H1 (cell line): ENCODE measurements at places on chromosomes 5 and 9. TPM values are rescaled to one million over a fixed set of nuclear protein-coding genes. Genes with fewer than 3 reads are reported as not detected.

The RNF183 gene
- not detected in 2 replicates for total RNA-seq

The FOXB2 gene
- total RNA-seq = 0.22 and 0.25 TPM in 2 replicates

The INSL6 gene
- not detected in 2 replicates for total RNA-seq

The LCN1 gene
- total RNA-seq = not detected in 2 replicates

The PRLR gene
- total RNA-seq = 2.5 and 2.7 TPM in 2 replicates

The PFN3 gene
- not detected in 2 replicates for total RNA-seq

The STPG3 gene
- not detected in 2 replicates for total RNA-seq

The SEMA4D gene
- total RNA-seq = 63.1 and 70.4 TPM in 2 replicates

The PLPPR1 gene
- 1.2 and 1.4 TPM in 2 replicates for total RNA-seq

The NFX1 gene
- total RNA-seq = 26.1 and 28.4 TPM in 2 replicates

The PCDHGA4 gene
- 1.9 and 2.5 TPM in 2 replicates for total RNA-seq

The HMCN2 gene
- total RNA-seq = 7.9 and 9.1 TPM in 2 replicates

The WDR38 gene
- not detected in 2 replicates for total RNA-seq

The CD180 gene
- not detected in 2 replicates for total RNA-seq

The GBA2 gene
- 69.1 and 71.9 TPM in 2 replicates for total RNA-seq

The EGFL7 gene
- 37.8 and 39.8 TPM in 2 replicates for total RNA-seq

The SNCAIP gene
- total RNA-seq = 9.0 and 10.5 TPM in 2 replicates

The GALT gene
- total RNA-seq = 21.1 and 21.9 TPM in 2 replicates

The FGF1 gene
- 0.11 and 0.50 TPM in 2 replicates for total RNA-seq

The GABRP gene
- total RNA-seq = 3.7 and 3.9 TPM in 2 replicates

The TMC1 gene
- total RNA-seq = 0.82 and 0.95 TPM in 2 replicates

The SLIT3 gene
- 0.86 and 1.1 TPM in 2 replicates for total RNA-seq

The AGXT2 gene
- not detected in 2 replicates for total RNA-seq

The MSX2 gene
- total RNA-seq = 0.38 and 0.47 TPM in 2 replicates

The GAPVD1 gene
- 36.3 and 40.5 TPM in 2 replicates for total RNA-seq

The SH3TC2 gene
- 0.77 and 0.80 TPM in 2 replicates for total RNA-seq

The PCA3 gene
- not detected in 2 replicates for total RNA-seq

The C9orf153 gene
- 0.65 TPM in 1 of 2 replicates, not detected in the other for total RNA-seq

The NMUR2 gene
- total RNA-seq = not detected in 2 replicates

The SLC6A19 gene
- total RNA-seq = not detected in 2 replicates

The C9orf50 gene
- not detected in 2 replicates for total RNA-seq

The GAPT gene
- total RNA-seq = not detected in 2 replicates

The LIX1 gene
- 0.26 and 0.33 TPM in 2 replicates for total RNA-seq

The SLC34A3 gene
- total RNA-seq = not detected in 2 replicates

The STK32A gene
- 1.5 and 2.5 TPM in 2 replicates for total RNA-seq

The RAI14 gene
- 210 and 216 TPM in 2 replicates for total RNA-seq

The CCL27 gene
- total RNA-seq = not detected in 2 replicates

The WNT8A gene
- total RNA-seq = 0.27 TPM in 1 of 2 replicates, not detected in the other

The TENT4A gene
- 22.4 and 25.1 TPM in 2 replicates for total RNA-seq

The TAS2R1 gene
- total RNA-seq = not detected in 2 replicates

The ZNF79 gene
- 7.4 and 7.6 TPM in 2 replicates for total RNA-seq

The CNTFR gene
- 1.2 and 1.5 TPM in 2 replicates for total RNA-seq

The LECT2 gene
- total RNA-seq = not detected in 2 replicates

The RELL2 gene
- 18.6 and 19.2 TPM in 2 replicates for total RNA-seq

The ADAMTS13 gene
- 5.1 and 5.8 TPM in 2 replicates for total RNA-seq

The DNAH5 gene
- total RNA-seq = 0.50 and 0.73 TPM in 2 replicates

The SLC36A3 gene
- total RNA-seq = not detected in 2 replicates

The TPPP gene
- 0.65 and 0.93 TPM in 2 replicates for total RNA-seq

The ARSI gene
- total RNA-seq = 4.5 TPM in 2 replicates

The LCP2 gene
- total RNA-seq = 0.26 and 0.42 TPM in 2 replicates

The ACO1 gene
- 45.4 and 49.8 TPM in 2 replicates for total RNA-seq

The RANBP6 gene
- 18.4 and 18.8 TPM in 2 replicates for total RNA-seq

The QRFP gene
- total RNA-seq = not detected in 2 replicates

The PDCD1LG2 gene
- total RNA-seq = not detected in 2 replicates

The ITGA2 gene
- 7.2 and 7.7 TPM in 2 replicates for total RNA-seq
